ENCODE measurements at places on chromosomes 5 and 9.

DNA sequence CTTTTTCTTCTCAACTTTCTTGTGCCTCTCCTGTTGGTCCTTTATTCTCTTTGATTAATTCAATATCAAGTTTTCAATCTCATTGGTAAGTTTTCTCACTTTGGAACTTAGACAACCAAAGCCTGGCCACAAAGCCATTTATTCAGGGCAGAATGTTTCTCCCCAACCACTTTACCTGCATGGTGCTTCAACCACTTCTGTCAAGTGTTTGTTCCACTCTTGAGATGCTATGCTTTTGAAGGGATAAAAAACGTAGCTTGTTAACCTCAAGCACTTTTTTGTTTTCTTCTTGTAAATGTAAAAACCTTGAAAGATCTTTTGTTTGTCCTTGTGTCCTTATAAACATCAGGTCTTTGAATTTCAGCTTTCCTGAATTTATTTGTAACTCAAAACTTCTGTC is 966.7 kb downstream of the MAT2B start:
- no peak for DNase-seq

- no peak for DNase-seq
Observed at GRCh38 chr5:124604419-124604818, 142.0 kb downstream of the ZNF608 start.

DNA sequence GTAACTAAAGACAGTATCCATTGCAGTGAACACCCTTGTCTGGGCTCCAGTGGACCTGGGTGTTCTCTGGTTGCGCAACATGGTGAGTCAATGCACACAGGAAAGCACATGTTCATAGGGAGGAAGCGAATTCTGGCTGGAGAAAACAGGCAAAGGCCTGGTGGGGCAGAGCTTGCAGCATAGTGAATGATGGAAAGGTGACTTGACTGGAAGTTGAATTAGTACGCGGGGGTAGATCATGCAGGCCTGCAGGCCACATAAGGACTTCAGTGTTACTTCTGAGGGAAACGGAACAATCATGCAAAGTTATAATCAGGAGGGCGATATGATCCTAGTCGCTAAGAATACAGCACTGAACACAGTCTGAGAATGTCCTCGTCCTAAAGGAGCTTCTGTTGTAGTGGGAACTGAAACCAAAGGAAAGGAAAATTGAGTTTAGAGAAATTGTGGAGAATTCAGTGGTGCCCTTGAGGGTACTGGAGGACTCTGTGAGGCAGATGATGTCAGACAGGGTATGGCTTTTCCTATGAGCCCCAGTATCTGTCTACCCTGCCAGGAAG is 71.9 kb upstream of the RANBP3L start:
- peak; percentile 82 for DNase-seq

DNA sequence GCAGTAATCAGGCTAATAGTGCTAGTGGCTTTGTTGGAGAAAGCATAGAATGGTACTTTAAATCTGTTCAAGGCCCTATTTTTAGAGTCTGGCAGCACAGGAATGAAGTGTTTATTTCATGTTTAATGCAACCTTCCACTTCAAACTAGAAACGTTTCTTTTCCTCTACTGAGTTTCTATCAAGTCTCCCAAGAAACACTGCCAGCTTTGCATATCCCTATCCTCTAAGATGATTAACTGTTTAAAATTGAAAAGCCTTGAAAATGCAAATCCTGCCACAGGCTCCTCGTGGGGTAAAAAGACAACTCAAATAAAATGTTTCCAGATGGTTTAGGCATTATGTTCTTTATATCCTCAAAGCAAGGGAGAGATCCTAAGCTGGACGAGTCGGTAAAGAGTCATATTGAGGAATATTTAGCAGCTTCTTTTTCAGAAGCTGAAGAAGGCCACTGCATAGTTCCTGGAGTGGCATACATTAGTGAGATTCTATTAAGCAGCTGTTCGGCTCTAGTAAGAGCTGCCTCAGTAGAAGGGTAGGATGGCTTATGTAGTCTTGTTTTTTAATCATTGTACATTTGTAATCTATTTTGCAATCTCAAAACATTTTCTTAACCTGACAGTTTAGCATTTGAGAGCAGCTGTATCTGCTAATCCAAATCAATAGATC is 251.2 kb downstream of the CHSY3 start:
- peak; percentile 64 for DNase-seq

DNA sequence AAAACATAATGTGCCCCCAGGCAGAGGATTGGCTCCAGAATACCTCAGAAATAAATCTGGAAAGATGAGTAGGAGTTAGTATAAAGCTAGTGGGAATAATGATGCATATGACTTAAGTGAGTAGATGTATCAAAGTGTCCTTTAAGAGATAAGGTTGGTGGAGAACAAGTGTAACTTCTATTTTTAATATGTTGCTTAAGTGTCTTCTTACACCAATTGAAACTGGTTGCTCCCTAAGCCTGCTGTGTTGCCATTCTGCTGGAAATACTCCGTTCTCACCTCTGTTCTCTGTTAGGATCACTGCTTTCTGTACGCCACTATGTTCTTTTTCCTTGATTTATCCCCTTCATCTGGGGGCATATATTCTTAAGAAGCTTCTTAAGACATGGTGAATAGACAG is 286.4 kb downstream of the TMEM232 start:
- no peak for DNase-seq

DNA sequence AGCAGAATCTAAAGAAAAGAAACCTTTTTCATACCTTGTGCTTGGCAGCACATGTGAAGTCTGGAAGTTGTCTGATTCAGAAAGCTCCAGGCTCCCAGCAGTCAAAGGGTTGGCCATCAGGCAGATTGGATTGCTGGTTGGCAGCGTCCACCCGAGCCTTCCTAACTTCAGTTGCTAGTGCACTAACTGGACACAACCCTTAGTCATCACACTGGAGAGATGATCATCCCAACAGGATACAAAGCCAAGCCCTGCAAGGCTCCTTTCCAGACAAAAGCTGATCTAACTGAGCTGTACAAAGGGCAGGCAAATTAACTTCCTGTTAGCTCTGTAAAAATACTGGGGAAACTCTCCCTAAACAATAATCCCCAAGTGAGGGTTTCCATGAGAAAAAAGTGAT is 185.6 kb downstream of the SNX18 start:
- DNase-seq = peak; percentile 81

DNA sequence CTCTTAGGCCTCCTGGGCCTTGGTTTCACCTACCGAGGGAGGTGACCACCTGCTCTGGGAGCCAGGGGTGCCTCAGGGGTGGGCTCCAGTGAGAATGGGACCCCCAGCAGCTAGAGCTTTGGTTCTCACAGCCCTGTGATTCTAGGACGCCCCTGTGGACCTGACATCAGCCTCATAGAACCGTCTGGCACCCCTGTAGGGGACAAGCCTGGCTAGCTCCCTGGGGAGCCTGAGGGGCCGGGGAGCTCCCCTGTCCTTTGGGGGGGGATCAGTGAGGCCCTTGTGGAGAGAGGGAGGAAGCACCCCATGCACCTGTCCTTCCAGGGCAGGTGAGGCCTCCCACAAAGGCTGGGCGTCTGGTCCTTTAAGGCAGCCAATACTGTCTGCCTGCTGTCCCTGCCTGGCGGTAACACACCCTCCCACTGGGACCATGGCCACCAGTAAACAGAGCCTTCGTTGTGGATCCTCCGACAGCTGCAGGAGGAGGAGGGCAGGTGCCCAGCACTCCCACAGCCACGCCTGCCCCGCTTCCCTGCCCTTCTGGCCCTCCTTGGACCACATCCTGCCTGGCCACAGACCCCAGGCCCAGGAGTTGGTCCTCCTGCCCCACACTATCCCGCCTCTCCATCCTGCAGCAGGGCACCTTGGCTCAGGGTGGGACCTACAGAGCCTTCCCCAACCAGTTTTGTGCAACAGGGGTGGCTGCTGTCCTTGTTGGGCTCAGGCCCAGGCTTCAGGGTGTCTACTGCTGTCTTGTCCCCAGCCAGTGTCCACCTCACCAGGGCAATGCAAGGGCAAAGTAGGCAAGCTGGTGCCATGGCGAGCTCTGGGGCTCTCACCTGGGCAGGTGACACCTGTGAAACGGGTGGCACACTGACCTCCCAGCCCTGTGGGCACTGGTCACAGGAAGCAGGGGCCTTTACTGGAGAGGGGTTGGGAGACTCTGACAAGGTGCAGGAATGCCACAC is 3.0 kb upstream of the TUBB4B start:
- DNase-seq = no peak

DNA sequence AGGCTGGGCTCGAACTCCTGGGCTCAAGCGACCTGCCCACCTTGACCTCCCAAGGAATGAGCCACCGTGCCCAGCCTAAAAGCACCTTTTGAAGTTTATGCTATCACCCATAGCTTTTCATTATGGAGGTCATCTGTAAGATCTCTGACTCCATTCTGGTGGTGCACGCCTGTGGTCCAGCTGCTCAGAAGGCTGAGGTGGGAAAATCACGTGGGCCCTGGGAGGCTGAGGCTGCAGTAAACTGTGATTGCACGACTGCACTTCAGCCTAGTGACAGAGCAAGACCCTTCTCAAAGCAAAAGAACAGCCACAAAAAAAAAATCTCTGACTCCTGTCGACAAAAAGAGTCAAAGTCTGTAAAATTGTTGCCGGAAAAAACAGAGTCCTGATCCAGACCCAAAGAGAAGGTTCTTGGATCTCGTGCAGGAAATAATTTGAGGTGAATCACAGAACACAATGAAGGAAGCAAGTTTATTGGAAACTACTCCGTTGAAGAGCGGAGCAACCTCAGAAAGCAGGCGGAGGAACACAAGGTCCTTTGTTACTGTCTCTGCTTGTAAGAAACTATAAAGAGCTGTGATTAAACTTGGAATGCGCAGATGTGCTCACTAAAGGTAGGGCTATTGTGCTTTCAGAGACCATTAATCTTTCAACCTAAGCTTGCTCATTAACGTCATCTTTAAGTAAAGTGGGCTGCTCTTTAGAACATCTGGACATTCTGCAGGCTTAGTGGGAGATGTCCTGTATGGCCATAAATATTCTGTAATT is 2.0 kb upstream of the HAUS6 start:
- peak; percentile 35 for DNase-seq

GRCh38 chr9:112097712-112098688 is 77.1 kb downstream of the SUSD1 start:
- DNase-seq = peak; percentile 66

- no peak for DNase-seq
Observed at GRCh38 chr5:170110403-170111087, 4.8 kb downstream of the FOXI1 start.

DNA sequence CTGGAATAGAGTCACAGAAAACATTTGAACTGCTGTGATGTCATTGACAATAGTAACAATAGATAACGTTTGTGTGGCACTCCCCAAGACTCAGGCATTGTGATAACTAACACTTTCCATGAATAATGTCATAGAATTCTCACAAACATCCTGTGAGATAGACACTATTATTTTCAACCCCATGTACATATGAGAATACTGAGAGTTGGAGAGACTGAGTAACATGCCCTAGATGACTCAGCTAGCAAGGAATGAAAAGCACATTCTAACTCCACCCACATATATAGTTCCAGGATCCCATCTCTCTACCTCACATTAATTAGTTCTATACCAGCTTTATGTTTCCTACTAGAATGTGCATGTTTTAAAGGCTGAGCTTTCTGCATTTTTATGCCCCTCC is 71.4 kb downstream of the ASTN2 start:
- DNase-seq = peak; percentile 2

GRCh38 chr9:128102861-128103588 is 24.5 kb downstream of the PTGES2 start:
- DNase-seq = no peak

- DNase-seq = no peak
Observed at GRCh38 chr9:93678199-93679019, 102.0 kb downstream of the PHF2 start.

DNA sequence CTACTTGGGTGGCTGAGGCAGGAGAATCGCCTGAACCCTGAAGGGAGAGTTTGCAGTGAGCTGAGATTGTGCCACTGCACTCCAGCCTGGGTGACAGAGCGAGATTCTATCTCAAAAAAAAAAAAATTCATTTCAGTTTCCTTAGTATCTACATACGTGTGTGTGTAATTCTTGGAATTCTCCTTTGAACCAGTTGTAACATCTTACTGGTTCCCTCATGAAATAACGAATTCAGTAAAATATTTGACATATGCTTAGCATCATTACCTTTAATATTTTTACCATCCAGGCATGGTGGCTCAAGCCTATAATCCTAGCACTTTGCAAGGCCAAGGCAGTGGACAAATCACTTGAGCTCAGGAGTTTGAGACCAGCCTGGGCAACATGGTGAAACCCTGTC is 8.8 kb downstream of the PHYHD1 start:
- DNase-seq = no peak

DNA sequence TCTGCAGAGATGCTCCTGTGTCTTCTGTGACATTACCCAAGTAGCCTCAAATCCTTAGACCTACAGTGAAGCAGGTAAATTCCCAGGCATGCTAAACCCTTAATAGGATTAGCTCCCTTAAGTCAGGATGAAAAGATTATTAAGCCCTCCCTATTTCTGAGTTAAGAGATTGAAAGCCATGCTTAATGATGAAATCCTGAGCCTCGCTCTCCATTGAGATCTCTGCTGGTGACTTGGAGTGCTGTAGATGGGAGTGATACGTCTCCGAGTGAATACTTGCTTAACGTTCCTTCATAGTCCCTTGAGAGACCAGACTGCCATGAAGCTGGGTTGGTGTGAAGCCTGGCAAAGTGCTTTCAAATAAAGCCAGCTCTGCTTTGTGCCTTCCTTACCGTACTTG is 34.2 kb downstream of the AOPEP start:
- DNase-seq = no peak

GRCh38 chr9:7104625-7105024 is 346.9 kb downstream of the KDM4C start:
- DNase-seq = no peak

DNA sequence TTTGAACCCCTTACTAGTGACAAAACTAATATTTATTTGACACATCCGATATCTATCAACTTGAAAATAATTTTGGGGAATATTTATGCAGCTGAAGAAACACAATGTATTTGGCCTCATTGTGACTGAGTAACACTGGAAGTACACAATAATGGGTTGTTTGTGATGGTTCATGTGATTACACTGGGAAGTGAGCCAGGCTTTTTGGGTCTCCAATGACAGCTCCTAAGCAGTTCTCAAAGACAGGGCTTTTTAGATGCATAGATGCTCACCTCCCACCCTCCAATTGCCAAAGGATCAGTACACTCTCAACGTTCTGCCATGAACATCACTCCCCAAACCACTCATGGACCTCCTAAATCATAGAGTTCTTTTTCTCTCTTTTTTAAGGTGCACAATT is 170.0 kb downstream of the SLC24A2 start:
- DNase-seq = no peak

Data from fibroblast of skin of right quadriceps (primary cell).